ENCODE measurements at places on chromosomes 13 and 19.

- DNase-seq = no peak
These were observed 3.2 kb upstream of the PRKCG start for GRCh38 chr19:53878776-53879139.

GRCh38 chr13:89783221-89783755 lies 1564.2 kb upstream of the MIR17HG start:
- DNase-seq = no peak

- DNase-seq = no peak
These were observed 269.3 kb upstream of the MIR17HG start for GRCh38 chr13:91078093-91078679.

- no peak for DNase-seq
These were observed 293.6 kb downstream of the OXGR1 start for GRCh38 chr13:96700657-96701056.

GRCh38 chr13:28942906-28943305 lies 122.8 kb downstream of the MTUS2 start:
- DNase-seq = no peak

DNA sequence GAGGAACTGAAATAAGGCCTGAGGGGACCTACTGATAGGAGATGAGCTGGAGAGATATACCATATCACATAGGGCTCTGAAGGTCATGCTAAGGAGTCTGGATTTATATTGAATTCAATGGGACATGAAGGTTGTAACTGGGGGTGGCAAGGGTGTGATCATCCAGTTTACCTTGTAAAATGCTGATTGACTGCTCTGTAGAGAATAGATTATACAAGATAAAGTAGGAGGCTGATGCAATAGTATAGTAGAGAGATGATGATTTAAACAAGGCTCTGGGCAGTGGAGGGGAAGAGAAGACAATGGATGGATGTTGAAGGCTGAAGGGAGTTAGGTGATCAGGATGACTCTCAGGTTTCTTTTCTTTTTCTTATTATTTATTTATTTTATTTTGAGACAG lies 18.0 kb upstream of the PAN3 start:
- DNase-seq = no peak

GRCh38 chr19:13094106-13094504 lies 8.6 kb downstream of the LYL1 start:
- DNase-seq = no peak

DNA sequence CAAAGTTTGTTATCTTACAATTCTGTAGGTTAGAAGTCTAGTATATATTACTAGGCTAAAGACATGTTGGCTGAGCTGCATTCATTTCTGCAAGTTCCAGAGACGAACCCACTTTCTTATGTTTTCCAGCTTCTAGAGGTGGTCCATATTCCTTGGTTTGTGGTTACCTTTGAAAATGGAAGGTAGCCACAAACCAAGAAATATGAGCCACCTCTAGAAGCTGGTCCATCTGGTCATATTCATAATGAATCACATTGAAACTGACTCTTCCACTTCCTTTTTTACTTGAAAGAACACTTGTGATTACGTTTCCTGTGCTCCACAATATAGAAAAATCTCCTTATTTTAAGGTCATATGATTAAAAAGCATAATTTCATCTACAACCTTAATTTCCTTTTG lies 943.0 kb upstream of the PCDH9 start:
- no peak for DNase-seq

DNA sequence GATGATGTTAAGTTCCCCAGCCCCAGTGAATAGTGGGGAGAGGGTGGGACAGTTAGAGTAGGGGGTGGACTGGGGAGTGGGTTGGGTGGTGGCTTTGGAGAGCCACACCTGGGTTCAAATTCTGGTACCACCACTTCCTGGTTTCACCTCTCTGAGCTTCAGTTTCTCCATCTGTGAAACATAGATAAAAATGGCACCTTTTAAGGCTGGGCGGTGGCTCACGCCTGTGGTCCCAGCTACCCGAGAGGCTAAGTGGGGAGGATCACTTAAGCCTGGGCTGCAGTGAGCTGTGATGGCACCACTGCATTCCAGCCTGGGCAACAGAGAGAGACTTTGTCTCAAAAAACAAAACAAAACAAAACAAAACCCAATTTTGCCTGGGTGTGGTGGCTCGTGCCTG lies 5.9 kb downstream of the VAV1 start:
- DNase-seq = no peak

All from hypothalamus (tissue), 51 donors.